ENCODE measurements at places on chromosomes 4 and X. TPM values are rescaled to one million over a fixed set of nuclear protein-coding genes. Genes with fewer than 3 reads are reported as not detected.

CTBP1 gene
- total RNA-seq: 135 TPM

DNA sequence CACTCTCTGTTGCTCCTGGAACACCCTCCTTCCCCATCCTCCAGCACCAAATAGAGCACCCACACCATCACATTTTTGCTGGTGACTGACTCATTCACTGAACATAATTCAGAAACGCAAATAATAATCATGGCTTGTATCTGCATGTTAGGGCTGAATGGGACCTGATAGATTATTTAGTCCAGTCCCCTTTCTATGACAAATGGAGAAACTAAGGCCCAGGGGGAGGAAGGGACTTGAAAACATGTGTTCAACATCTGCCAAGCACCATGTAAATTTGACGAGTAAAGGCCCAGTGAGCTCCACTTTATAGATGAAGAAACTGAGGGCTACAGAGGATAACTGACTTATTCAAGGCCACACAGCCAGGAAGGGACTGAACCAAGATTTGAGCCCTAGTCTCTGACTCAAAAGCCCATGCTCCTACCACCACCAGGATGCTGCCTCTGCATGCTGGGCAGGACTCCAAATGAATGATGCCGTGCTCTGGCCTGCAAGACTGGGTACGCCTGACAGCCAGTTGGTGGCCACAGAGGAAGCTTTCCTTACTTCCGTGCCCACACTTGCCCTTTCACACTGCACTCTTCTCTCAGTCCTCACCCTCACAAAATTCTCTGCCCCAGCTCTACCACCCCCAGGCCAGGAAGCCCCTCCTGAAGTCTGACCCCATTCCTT lies 133.3 kb upstream of the PJA1 start:
- DNase-seq: no peak

DNA sequence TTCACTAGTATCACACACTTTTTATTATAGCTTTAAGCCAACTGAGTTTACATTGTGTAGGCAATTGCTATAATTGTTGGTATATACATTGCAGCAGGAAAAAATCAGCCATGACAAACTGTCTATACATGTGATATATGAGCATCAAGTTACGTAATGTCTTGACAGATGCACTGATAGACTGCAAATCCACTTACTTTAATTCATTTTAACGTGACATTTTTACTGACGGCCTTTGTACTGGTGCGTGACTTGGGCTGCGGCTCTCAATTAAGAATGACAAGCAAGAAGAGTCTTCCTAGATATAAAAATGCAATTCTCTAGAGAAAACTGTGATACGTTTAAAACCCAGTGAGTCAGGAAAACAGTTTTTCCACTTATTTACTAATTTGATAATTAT lies 143.8 kb downstream of the ACTRT1 start:
- DNase-seq: no peak

DNA sequence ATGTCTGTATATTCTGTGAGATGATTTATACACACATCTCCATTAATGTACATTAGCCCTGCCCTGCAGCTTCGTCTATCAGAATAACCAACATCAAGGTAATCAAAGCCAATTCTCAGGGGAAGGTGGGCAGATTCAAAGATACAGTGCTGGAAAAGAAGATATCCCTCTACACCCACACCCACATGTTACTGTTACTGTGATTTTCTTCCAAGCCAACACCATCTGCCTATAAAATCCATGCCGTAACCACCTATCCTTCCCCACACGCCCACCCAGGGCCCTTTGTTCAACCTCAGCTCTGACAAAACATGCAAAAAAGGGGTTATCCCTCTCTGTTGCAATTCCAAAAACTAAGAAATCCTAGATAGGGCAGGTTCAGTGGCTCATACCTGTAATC lies 20.0 kb downstream of the OPHN1 start:
- no peak for DNase-seq

- DNase-seq: no peak
Measured at GRCh38 chr4:26021417-26022345, 107.7 kb downstream of the SMIM20 start.

MYL5 gene
- 9.5 TPM for total RNA-seq

SOD3 gene
- 79.5 TPM for total RNA-seq

TSPAN6 gene
- total RNA-seq: 44.4 TPM

GRCh38 chrX:16914058-16914457 lies 32.4 kb upstream of the REPS2 start:
- DNase-seq: no peak

GRCh38 chr4:7389101-7389701 lies 45.5 kb downstream of the PSAPL1 start:
- no peak for DNase-seq

SPOCK3 gene
- total RNA-seq: not detected

PLXNB3 gene
- 3.2 TPM for total RNA-seq

DNA sequence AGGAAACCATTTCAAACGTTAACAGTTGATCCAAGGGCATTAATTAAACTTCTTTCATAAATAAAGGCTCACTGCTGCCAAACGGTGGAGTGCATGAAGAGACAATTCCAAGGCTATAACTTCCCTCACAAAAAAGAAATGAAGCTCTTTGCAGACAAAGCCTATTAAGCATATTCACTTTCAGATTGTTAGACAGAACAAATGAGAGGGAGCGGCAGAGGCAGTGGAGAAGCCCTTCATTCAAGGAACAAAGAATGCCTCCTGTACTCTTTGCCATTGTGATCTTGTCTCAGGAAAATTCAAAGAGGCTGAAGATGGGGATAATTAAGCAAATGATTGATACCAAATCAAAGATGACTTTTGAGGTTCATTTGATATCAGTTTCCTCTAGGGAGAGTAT lies 370.5 kb upstream of the FAT1 start:
- DNase-seq: no peak

GRCh38 chr4:118842055-118842454 lies 6.1 kb upstream of the SEC24D start:
- no peak for DNase-seq

LRIT3 gene
- total RNA-seq: 0.24 TPM

GRCh38 chr4:139403462-139403861 lies 50.5 kb upstream of the RAB33B start:
- DNase-seq: no peak

DNA sequence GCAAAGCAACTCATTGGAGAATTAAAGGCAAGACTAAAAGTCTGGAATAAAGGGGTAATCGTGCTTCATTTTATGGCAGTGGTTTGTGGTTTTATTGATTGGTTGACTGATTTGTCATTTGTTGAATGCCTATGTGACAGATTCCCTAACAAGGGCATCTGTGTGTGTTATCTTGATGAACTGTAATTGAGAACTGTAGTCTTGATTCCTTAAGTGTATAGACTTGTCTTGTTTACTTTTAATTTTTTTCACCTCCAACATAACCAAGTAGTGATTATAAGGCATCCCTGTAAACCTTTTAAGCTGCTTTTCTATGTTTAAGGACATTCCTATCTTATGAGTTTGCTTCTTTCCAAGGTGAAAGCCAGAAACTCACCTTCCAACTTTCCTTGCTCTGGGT lies 216.0 kb upstream of the TAPT1 start:
- no peak for DNase-seq

- no peak for DNase-seq
Measured at GRCh38 chr4:105154576-105154975, 7.9 kb downstream of the TET2 start.

SPANXA1 gene
- not detected for total RNA-seq

GRCh38 chrX:138964501-138964900 lies 253.0 kb upstream of the FGF13 start:
- no peak for DNase-seq

- no peak for DNase-seq
Measured at GRCh38 chr4:150578745-150579501, 3.0 kb upstream of the MAB21L2 start.

- no peak for DNase-seq
Measured at GRCh38 chrX:30794497-30794896, 94.6 kb downstream of the TAB3 start.

FAT1 gene
- total RNA-seq: 35.3 TPM

GRCh38 chr4:145735347-145735675 lies 55.4 kb downstream of the C4orf51 start:
- no peak for DNase-seq

DNA sequence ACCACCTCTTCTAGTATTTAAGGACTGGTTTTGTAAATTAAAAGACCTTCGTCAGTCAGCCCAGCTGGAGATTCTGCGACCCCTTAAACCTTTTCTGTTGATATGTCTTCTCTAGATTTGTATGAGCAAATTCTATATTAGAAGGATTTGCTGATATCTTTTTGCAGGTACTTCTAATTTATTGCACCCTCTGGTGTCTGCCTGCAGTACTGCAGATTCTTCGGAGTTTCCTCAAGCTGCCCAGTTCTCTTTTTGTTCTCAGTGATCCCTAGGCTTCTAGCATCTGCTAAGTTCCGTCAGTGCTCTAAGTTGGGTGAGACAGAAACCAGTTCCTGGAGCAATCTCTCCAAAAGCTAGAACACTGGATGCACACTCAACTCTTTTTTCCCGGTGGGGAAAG lies 545.2 kb downstream of the C4orf33 start:
- peak; percentile 71 for DNase-seq
